Activated effector memory CD4-positive, alpha-beta T cell treated with Interleukin-2 at 50 U/mL for 16 hours (primary cell): ENCODE measurements at places on chromosomes 7 and 10.

DNA sequence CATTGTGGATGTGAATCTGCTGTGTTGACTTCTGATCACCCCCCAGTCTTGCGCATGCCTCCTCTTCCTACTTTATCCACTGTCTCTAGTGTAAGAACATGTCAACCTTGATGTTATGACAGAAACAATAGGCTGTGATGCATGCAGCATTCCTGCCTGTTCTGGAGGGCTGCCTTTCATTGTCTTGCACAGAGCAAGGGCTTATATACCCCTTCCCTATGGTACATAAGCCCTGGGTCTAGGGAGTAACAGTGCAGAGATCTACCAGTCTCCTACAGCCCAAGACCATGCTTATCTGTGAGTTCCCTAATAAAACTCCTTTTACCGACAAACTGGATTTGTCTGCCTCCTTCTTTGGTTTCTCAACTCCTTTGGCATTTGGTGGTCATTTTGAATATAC lies 177.0 kb upstream of the STK17A start:
- no peak for DNase-seq

- DNase-seq, result no peak
Measured at GRCh38 chr7:91976743-91977142, 36.1 kb downstream of the AKAP9 start.

GRCh38 chr10:8416192-8416701 lies 361.8 kb downstream of the GATA3 start:
- DNase-seq, result peak; percentile 6

DNA sequence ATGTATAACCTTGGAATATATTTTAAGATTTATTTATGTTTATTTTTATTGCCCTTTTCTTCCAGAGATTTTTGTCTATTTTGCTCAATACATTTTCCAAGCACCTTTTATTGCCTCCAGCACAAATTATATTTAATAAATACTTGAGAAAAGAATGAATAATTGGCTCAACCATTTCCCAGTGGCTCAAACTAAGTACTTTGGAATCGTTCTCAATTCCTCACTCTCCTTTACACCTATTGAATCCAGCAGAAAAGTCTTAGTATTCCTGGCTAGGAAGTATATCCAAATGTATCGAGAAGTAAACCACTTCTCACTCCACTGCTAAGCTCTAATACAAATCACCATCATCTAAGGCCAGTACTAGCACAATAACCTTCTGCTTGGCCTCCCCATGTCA lies 276.1 kb downstream of the NEBL start:
- DNase-seq, result no peak

DNA sequence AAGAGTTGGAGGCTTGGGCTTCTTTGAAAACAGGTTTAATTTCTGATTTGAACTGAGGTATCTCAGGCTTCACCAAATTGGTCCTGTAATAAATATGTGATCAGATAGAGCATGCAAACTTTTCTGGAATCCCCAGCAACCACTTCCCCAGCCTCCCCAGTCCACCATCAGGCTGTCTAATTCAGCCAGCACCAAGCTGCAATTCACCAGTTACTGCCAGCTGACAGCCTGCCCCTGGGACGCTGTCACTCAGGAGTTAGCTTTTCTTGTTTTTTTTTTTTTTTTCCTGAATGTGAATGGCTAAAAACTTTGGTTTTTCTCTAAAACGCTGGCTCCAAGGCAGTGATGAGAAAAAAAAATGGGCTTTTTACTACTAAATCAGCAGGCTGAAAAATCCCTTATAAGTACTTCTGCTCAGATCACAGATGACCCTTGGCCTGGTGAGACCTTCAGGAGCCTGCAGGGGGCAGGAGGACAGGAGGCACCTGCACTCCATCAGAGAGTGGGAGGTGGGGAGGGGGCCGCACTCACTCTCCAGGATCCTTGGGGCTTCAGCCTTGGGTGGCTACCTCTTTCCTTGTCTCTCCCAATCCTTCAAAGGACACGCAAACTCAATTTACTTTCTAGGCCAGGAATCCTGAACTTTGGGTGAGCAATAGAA lies 349.4 kb downstream of the GATA3 start:
- no peak for DNase-seq

GRCh38 chr10:80492848-80493521 lies 38.9 kb downstream of the TSPAN14 start:
- DNase-seq, result no peak

GRCh38 chr7:2032876-2033407 lies 199.8 kb downstream of the MAD1L1 start:
- DNase-seq, result no peak

- DNase-seq, result no peak
Measured at GRCh38 chr7:69780379-69780778, 182.1 kb downstream of the AUTS2 start.

DNA sequence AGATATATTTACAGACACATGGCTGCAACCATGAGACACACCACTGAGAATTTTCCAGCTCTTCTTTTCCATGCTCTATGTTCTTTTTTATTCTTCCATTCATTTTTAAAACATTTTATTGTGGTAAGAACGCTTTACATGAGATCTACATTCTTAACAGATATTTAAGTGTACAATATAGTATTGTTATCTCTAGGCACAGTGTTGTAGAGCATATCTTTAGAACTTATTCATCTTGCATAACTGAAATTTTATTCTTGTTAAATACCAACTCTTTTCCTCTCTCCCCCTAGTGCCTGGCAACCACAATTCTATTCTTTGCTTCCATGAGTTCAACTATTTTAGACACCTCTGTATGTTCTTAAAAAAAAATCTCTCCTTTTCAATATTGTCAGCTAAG lies 67.1 kb upstream of the HABP2 start:
- DNase-seq, result no peak

DNA sequence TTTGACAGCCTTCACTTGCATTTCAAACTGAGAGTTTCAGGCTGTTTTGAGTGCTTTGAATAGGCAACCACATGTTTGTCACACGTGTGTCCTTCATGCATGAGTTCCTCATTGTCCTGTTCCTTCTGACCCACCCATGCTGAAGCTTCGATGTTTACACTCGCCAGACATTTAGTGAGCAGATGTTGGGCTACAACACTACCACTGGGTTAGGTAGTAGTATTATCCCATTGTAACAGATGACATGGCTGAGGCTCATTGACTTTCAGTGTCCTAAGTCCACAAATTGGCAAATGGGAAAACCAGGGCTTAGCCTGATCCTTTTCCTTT lies 456.1 kb downstream of the PHTF2 start:
- DNase-seq, result no peak

DNA sequence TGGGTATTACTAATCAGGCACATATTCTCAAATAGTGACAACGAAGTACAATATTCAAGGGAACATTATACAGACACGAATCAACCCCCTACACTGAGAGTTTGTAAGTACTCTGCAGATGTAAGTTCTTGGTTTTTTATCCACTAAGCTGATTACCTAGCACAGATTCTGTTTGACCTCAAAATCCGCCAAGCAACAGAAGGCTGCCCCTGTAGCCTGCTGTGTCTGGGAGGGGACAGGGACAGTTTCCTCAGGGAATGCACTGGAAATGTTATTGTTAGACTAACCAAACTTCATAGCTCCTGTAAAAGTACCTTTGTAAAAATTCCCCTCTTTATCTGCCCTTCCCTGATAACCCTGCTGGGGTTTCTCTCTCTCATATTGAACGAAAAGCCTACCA lies 45.2 kb upstream of the ZRANB1 start:
- DNase-seq, result no peak

DNA sequence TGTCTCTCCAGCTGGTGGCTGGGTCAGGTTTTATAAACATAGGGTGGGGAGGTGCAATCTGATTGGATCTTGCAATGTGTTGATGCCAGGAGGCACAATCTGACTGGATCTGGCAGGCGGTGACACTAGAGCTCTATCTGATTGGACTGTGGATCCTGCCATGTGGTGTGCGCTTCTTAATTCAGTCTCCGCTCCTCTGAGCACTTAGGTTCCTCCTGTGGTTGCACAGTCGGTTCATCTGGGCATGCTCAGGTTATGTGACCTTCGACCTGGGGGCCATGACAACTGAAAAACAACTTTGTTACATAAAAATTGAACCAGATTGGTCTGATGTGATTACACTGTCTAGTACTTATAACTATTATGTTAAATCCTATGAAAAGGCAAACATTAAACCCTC lies 127.1 kb upstream of the SVIL start:
- DNase-seq, result no peak

DNA sequence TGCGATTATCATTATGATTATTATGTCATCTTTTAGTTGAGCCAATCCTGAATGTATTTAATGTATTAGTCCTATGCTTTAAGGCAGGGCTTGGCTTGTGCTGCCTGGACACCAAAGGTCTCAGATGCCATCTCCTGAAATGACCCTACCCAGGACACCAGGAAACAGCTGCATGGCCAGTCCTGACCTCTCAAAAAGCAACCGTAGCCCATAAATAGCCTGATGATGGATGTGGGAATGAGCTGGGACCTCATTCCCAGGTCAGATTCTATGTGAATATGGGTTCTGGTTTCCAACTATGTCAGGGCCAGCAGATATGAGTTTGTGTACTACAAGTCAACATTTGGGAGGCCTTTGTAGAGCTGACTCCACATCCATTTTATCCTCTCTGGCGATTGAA lies 438.4 kb downstream of the NRG3 start:
- DNase-seq, result no peak
